ENCODE measurements at places on chromosomes 16 and 17. TPM values are rescaled to one million over a fixed set of nuclear protein-coding genes. Genes with fewer than 3 reads are reported as not detected.

- ATAC-seq: no peak
Observed at GRCh38 chr17:78567991-78568390, 9.2 kb downstream of the DNAH17 start.

DNA sequence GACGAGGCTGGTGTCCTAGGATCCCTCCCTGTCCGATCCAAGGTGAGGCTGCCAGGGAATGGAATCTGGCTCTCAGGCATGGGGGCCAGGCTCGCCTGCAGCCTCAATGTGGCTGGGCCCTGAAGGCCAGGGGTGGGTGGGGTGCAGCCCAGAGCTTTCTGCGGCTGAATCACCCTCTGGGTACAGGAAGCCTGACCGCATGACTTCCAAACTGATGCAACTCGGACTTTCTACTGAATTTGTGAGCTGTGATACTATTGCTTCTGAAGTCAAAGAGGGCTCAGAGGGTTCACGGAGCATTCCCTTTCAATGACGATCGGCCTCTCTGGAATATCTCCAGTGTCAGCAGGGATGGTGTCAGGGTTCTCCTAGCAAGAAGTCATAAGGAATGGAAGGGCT, 123.7 kb downstream of the METRNL start:
- ATAC-seq: peak; percentile 44

The TBC1D3H gene
- total RNA-seq: not detected

DNA sequence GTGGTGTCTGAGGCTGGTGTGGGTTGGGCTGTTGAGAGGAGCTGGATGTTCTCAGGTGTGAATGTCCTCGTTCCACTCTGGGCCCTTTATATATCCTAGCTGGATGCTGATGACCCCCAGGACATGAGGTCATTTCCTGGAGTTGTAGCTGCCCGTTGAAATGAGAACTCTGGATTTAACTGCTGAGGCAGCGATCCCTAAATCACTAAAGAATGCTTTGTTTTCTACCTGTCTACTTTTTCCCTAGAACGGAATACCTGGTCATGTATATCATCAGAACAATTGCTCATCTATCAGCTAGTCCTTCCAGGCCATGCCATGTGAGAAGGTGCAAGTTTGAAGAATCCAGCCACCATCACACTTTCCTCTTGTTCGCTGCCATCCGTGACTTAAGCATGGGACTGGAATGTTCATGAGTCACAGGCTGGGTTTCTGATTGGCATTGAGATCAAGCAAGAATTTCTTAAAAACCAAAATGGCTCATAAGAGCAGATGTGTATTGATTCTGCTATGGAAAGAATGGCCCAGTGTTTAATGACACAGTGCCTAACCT, at the start of gene KRTAP2-3:
KRTAP2-3 (minus strand) TSS at position 63 of the 553 bp plus-strand sequence. CDS start 64 bp downstream, outside the sequence.
- peak; percentile 8 for ATAC-seq

- no peak for ATAC-seq
Observed at GRCh38 chr16:23642246-23642774, 1.0 kb downstream of the DCTN5 start.

DNA sequence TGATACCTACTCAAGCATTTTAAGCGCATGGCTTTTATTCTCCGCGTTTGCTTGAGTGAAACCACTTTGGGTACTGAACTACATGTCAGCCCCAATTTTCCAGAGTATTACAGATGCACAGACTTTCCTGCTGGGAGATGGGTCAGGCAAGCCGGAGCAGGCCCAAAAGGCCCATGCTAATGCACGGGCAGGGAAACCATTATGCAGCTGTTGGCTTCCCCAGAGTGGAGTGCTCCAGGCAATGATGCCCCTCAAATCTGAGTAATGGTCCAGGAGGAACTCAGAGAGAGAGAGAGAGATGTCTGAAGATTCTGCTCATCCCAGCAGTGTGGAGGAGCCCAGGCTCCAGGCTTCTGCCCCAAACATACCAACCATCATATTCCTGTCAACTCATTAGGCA, 80.2 kb downstream of the CDH11 start:
- no peak for ATAC-seq
